Cardiac muscle cell (in vitro differentiated cells and primary cell): ENCODE measurements at places on chromosomes 1 and 21. TPM values are rescaled to one million over a fixed set of nuclear protein-coding genes. Genes with fewer than 3 reads are reported as not detected.

Gene TFF3
- total RNA-seq = not detected in 2 replicates

Gene NUDT4B
- 72.0 and 87.9 TPM in 2 replicates for total RNA-seq

Gene SLC26A9
- total RNA-seq = 1.0 and 2.9 TPM in 2 replicates

- no peak overlapping the region for H3K27ac ChIP-seq
- H3K4me1 ChIP-seq = peaks cover 9% of the 10 kb centered on the region
- H3K36me3 ChIP-seq = no peaks in the 10 kb centered on the region
- DNase-seq = no peak
- no peak overlapping the region for H3K4me3 ChIP-seq
- H3K27me3 ChIP-seq = no peaks in the 10 kb centered on the region
Measured at GRCh38 chr1:66439031-66439740, 94.8 kb upstream of the SGIP1 start.

- H3K27me3 ChIP-seq = peaks cover 16% of the 10 kb centered on the region
- no peak for DNase-seq
- H3K4me1 ChIP-seq = no peaks in the 10 kb centered on the region
- no peak overlapping the region for H3K27ac ChIP-seq
- H3K36me3 ChIP-seq = no peaks in the 10 kb centered on the region
Measured at GRCh38 chr1:47388030-47388890, 27.8 kb upstream of the FOXE3 start.

DNA sequence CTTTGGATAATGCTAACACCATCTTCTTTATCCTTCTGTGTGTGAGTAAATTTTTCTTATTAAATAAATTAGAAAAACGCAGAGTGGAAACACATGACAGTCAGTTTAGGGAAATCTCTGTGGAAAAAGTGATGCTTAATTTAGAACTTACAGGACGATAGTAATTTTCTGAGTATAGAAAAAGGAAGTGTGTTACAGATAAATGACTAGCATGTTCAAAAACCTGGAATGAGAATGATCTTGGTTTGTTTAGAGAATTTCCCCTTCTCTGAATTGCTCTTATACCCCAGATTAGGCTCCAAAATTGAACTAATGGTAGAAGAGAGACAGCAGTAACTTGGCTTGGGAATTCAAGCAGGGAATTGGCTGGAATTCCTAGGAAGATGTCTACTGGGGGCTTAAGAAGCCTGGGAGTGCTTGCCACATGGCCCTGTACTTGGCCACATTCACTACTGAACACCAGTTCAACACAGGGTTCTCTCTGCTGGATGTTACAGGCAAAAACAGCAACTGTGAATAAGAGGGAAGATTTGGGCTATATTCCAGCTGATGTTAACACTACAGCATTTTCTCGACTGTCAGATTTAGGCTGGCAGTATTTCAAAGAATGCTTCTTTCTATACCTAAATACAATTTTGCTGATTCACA is 1004.2 kb downstream of the TTLL7 start:
- no peaks in the 10 kb centered on the region for H3K27me3 ChIP-seq
- H3K4me3 ChIP-seq = no peak overlapping the region
- no peak overlapping the region for H3K27ac ChIP-seq
- no peaks in the 10 kb centered on the region for H3K4me1 ChIP-seq

- H3K27me3 ChIP-seq = no peaks in the 10 kb centered on the region
- no peak overlapping the region for H3K27ac ChIP-seq
Measured at GRCh38 chr1:28982198-28982597, 67.8 kb downstream of the EPB41 start.
